ENCODE measurements at places on chromosomes 1 and 21.

DNA sequence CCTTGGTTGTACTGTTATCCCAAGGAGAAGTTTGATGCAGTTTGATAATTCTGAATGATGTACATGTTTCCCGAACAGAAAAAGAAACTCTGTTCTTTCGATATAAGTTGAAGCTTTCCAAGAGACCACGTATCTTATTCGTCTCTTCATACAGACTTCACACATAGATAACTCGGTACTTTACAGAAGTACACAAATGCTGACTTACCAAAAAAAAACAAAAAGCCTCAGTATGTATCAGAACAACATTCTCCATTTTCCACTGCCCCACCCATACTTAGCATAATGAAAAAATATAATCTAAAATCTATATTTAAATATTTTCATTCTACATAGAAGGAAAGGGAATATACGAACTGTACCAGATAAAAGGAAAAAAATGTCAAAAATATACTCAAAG is 2.2 kb downstream of the FOXJ3 start:
- no peak for DNase-seq

DNA sequence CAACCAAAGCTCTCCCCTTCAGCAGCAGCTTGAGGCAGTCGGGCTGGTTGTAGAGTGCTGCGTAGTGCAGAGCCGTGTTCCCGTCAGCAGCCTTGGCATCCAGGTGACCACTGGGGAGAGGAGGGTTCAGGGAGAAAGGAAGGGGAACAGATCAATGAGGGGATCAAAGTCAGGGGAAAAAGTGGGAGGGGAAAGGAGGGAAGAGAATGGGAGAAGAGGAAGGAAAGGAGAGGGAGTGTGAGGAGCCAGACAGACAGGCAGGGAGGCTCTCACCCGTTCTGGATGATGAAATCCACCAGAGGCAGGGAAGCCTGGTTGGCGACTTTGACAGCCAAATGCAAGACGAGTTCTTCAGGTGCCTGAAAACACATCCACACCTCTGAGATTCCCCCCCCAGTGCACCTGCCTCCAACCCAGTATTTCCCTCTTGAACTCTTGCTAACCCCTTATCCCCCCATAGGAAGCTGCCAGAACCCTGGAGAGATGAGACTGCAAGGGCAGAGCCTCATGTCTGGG is 9.8 kb upstream of the TCEA3 start:
- DNase-seq, result no peak

GRCh38 chr1:150568594-150568966 is 10.8 kb downstream of the MCL1 start:
- no peak for DNase-seq

DNA sequence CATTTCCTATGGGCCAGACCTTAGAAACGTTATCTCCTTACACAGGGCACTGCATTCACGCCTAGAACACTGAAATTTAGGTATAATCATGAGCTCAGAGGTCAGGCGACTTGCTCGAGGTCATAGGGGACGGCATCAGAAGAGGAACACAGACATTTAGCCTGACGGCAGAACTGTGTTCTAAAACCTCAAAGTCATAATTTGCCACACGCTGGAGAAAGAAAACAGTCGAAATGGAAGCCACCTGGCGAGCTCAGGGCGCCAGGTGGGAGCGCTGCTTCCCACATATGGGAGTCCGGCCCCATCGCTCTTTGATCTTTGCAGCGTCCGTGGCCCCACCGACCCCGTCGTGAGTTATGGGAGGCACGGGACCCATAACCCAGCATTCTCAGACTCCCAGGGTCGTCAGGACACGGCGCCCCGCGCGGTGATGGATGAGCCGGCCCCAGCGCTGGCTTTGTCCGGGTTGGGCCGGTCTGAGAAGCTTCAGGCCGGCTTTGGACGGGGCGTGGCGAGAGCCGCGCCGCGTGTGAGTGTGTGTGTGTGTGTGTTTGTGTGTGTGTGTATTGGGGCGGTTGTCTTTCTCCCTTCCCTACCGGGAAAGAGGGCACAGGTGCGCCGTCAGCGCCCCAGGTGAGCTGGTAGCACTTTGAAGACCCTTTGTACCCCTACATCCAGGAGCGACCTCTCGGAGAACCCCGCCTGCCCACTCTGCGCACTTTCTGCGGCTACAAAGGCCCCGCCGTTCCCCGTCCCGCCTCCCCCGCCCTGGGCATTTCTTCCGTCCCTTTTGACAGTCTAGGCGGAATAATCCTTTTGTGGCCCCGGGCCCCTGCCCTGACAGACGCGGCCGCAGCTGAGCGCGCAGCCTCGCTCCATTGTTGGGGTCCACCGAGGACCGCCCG is 861 bp upstream of the DRAXIN start:
- no peak for DNase-seq

GRCh38 chr1:10866321-10867093 is 70.1 kb upstream of the CASZ1 start:
- no peak for DNase-seq

DNA sequence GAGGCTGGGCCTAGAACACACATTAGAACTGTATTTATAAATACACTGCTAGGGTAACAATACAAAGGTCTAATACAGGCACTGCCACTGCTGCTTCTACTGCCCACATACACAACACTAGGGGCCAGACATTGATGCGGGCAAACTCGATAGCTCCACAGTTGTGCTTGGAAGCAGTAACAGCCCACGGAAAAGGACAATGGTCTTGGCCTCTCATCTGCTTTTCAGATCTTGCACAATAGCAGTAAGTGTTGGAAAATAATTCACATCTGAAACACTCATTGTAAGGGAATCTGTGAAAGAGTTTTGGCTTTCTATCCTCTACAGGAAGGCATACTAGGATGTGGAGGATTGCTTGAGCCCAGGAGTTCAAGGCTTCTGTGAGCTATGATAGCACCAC is 6.9 kb upstream of the SPOCD1 start:
- no peak for DNase-seq

DNA sequence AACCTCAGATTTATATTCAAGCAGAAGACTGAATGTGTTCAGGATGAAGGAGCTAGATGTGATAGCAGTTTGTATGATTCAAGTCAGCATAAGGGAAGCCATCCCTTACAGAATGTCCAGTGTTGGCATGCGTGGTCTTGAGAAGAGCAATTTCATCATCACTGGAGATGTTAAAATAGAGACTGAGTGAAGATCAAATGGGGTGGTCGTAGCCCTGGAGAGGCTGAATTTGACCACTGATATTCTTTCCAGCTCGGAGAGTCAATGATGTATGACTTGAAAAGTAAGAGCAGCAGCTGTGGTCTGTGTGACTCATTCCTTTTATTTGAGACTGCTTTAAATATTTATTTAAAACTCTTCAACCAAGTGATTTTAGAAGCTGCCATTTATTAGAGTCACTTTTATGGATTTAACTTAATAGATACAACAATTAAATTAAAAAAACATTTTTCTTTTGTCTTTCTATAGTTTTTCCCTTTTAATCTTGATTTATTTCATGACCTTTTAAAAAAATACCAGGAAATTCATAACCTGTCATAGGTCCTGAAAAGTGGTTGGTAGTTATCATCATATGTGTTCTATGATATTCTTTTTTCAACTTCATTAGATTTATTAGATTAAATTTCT is 15.5 kb downstream of the FMN2 start:
- no peak for DNase-seq
